ENCODE measurements at places on chromosomes 16 and 17.

- DNase-seq, result no peak
Measured at GRCh38 chr16:19502395-19503131, 19.3 kb downstream of the GDE1 start.

DNA sequence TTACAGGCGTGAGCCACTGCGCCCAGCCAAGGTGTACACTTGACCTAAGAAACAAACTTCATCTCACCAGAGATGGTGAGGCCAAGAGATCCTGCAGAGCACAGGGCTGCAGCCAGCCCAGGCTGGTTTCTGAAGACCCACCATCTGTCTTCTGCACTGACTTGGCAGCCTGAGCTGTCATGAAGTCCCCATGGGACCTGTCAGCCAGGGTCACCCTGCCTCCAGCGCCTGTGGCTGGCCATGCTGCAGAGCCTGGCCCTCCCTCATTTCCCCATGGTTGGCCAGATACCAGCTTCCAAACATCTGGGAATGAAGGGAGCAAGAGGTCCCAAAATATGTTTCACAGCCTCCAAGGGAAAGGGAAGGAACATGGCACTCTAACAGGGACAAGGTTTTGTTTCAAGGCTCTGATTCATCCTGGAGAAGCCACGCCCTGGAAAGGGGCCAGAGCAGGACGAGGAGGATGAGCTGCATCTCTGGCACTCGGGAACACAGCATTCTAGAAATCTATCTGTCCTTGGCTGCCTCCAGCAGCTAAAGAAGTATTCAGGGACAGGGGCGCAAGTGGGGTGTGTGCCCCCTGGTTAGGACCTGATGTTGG is 45.3 kb downstream of the DDX19A start:
- DNase-seq, result no peak

GRCh38 chr16:81808933-81809480 is 29.9 kb downstream of the PLCG2 start:
- no peak for DNase-seq

- no peak for DNase-seq
Measured at GRCh38 chr16:58325941-58326340, 31.1 kb upstream of the PRSS54 start.

- DNase-seq, result no peak
Measured at GRCh38 chr16:84461413-84462295, 42.8 kb downstream of the MEAK7 start.

DNA sequence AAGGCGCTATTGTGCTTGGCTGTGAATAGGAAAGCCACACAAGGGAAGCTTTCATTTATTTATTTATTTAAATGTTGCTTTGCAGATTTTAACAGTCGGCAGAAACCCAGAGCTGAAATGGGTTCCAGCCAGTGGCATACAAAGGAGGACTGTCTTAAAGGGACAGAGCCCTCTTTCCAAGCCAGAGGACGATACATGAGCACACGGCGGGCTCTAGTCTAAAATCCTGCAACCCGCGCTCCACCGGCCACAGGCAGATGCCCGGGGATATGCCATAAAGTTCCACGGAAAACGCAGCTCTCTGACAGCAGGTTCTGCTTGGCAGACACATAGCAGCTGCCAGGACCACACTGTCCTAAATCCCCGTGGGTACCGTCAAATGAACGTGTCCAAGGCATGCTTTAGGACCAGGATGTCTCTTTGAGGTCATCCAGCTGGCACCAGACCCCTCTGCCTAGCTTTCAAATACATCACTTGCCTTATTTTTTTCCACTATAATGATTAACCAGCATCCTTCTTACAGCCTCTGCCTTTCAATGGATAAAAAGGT is 64.6 kb downstream of the CYTH1 start:
- peak; percentile 45 for DNase-seq

DNA sequence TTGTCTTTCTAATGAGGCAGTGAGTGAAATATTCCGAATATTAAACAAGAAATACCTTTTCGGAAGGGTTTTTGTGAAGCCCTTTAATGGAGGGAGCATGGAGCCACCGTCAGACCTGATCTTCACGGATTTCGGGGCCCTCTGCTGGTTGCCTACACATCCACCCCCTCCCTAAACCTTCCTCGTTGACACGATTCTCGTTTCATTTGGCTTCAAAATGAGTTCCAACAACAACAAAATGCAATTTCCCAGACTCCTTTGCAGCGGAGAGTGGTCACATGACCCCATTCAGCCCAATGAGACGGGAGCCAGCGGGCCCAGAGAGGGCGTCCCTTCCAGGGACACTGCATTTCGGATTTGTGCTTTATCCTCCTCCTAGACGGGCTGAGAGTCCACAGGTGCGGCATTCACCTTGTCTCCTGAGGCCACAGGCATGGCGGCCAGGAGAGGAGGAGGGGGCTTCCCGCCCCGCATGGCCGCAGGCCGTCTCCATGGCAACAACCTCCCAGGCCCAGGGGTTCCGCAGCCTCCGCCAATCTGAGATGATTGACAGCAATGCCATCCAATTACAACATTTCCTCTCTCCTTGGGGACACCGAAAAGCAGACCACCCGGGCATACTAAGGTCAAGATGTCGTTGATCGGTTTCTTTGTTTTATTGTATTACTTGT is 259.8 kb downstream of the C16orf95 start:
- DNase-seq, result no peak

- DNase-seq, result no peak
Measured at GRCh38 chr17:42780851-42781638, 635 bp downstream of the WNK4 start.

DNA sequence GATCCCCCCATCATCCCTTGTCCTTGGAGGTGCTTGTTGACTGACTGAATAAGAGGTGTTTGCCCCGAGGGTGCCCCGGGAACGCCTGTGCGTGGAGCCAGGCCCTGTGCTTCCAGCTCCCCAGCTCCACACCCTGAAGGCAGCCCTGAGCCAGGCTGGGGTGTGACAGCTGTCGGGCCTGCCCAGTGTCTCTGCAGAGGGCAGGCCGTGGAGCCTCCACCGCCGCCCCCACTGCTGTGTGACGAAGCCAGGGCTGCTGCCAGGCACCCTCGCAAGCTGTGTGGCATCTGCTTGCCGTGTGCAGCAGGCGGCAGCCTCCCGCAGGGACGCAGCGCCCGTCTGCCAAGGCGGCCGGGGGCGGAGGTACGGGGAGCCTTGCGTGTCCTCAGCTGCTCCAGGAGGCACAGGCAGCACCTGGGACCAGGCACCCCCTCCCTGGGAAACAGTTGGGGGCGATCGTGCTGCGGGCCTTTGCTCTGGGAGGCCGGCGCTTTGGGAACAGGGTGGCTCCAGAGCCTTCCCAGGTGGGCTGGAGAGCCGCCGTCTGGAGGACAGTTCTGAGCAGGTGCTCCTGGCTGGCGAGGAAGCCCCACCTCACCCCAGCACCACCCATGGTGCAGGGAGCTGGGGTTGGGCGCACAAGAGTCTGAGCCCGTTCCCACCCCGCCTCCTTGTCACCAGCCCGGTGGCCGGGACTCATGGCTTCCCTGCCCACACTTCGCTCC is 26.6 kb downstream of the GSE1 start:
- no peak for DNase-seq

DNA sequence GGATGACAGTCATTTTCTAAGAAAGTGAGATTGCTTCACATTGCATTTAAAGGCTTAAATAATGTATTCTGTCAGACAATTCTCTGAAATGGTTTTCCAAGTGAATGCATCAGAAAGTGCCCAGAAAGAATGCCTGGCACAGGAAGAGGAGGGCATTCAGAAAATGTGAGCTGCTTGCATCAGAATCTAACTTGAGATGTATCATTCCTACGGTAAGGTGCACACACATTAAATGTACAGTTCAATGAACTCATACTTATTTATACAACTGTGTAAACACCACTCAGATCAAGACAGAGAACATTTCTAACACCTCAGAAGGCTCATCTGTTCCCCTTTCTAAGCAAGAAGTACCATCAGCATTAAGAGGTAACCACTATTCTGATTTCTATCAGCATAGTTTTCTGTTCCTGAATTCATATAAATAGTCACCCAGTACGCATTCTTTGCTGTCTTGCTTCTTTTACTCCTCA is 638.0 kb downstream of the MAF start:
- DNase-seq, result no peak

GRCh38 chr16:84844559-84845495 is 25.0 kb downstream of the CRISPLD2 start:
- DNase-seq, result no peak

GRCh38 chr16:4075534-4075933 is 40.7 kb downstream of the ADCY9 start:
- no peak for DNase-seq

DNA sequence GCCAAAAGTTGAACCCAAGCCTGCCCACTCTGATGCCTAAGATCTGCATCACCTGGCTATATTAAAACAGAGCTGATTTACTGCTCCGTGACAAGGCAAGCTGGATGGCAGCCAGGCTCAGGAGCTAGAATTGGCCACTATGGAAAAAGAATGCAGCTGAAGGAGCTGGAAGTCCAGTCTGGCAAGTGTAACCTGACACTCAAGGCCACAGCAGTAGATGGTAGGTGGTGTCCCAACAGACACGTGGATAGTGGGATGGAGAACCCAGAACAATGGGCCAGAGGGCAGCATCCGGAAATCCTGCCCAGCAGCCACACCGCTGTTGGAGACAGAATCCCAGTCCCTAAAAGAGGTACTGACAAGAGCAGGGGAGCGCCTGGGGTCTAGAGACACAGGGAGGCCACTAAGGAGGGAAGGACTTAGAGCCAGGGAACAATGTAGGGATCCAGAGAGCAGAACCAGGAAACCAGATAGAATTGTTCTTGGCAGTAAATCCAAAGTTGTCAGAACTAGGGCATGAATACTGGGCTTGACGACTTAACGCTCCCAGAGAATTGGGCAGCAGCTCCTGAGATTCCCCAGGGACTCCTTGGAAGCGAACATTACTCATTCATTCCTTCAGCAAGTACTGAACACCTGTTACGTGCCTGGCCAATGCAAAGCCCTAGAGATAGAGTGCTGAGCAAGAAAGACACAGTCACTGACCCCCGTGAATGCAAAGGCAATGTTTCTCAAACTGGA is 85.7 kb downstream of the CDYL2 start:
- no peak for DNase-seq

GRCh38 chr16:23512168-23512695 is 1.9 kb upstream of the GGA2 start:
- DNase-seq, result no peak

DNA sequence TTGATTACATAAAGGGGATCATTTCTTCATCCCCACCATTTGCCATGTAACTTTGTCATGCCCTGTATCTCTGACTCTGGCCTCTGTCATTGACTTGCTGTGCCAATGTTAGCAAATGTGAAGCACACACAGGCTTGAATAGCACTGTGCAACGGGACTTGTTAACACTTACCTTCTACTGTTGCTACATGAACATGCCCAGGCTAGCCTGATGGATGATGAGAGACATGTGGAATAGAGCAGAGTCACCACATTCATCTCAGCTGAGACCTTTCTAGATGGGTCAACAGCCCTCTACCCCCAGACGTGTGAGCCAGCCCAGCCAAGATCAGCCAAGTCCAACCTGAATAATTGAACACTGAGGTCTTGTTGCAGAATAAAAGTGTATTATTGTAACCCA is 162.1 kb upstream of the SALL1 start:
- no peak for DNase-seq

GRCh38 chr17:81719410-81720266 is 7.6 kb downstream of the SLC25A10 start:
- no peak for DNase-seq

DNA sequence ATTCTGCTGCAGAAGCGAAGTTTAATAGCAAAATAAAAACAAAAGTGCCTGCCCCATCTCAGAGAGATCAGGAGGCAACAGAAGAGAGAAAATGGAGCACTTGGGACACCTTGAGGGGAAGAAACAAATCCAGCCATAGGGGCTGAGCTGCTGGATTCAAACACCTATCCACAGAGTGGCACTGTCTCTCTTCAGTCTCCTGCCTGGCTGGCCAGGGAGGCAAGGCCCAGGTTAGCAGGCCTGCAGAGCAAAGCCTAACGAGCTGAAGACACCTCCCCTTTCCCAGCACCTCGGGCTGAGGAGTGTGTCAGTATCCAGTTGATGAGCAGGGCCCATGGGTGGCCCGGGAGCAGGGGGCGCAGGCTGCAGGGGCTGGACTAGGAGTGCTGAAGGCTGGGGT is 8.8 kb upstream of the KRT31 start:
- DNase-seq, result no peak

DNA sequence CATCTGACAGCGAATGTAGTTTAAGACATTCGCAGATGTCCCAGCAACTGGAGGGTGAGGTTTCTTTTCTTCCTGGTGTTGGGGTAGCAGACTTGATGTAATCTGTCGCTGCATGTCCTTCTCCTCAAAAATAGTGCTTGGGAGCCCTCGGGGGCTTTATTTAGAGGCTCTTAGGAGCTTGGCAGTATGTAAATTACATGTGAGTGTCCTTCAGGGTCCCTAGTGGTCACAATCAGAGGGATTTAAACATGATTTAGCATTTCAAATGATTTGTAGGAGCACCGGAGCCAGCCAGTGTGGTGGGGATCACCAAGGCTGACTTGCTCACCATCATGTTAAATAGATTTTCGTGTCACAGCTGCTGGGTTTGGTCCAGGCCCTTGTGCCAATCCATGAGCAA is 8.8 kb upstream of the SALL1 start:
- DNase-seq, result no peak

DNA sequence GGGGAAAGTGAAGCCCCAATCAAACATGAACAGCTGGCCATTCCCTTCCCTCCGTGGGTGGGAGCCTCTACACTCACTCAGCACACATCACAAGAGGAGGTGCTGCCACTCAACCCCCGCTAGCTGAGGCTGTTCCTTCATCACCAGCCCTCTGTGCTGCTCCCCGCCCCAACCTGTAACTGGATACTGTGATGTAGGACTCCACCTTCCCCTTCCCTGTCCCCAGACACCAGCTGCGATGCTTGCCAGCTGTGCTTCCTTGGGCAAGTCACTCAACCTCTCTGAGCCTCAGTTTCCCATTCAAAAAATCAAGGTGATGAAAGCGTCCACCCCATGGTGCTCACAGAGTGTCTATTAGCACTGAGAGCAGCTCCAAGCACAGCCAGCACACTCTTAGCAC is 273.2 kb downstream of the MRTFB start:
- DNase-seq, result no peak

- no peak for DNase-seq
Measured at GRCh38 chr16:53370827-53371226, 63.4 kb upstream of the RBL2 start.

DNA sequence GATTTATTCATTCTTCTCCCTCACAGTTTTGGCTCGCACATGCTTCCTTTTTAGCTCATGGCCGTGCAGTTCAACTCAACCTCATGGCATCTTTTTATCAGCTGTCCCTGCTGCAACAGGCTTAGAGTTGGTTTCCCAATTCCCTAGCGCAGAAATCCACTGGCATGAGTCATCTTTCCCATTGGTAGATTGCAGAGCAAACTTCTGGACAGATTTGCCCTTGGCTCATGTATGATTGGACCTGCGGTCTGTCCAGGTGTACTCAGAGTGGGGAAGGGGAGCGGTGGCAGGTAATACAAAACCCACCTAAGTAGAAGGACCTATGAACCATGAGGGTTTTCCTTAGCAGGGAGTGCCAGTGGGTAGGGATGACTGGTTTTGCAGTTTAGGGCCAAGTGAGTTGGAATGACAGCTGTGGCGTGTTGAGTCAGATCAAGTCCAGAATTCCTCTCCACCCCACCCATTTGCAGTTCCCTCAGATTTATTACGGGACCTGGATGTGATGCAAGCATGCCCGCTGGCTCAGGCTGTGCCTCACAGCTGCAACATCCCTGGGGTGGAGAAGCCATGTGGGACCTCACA is 584.7 kb downstream of the WWOX start:
- DNase-seq, result no peak

- DNase-seq, result no peak
Measured at GRCh38 chr17:39729280-39729851, 966 bp downstream of the MIEN1 start.

All from NCI-H1048 (cell line).